Diencephalon (tissue), 1 donor: ENCODE measurements at places on chromosomes 5 and 9. TPM values are rescaled to one million over a fixed set of nuclear protein-coding genes. Genes with fewer than 3 reads are reported as not detected.

PPP2R2B gene
- 134 TPM for total RNA-seq

SUSD1 gene
- 60.9 TPM for total RNA-seq

SYNPO gene
- total RNA-seq = 6.0 TPM

BTNL3 gene
- not detected for total RNA-seq
